Right atrium auricular region (tissue), 2 donors: ENCODE measurements at places on chromosomes 3 and 15.

GRCh38 chr3:49222002-49222401, 50.6 kb downstream of the KLHDC8B start:
- no peak overlapping the region for H3K27ac ChIP-seq
- no peak overlapping the region for H3K4me3 ChIP-seq
- no peaks in the 10 kb centered on the region for H3K4me1 ChIP-seq
- H3K36me3 ChIP-seq, result no peaks in the 10 kb centered on the region

DNA sequence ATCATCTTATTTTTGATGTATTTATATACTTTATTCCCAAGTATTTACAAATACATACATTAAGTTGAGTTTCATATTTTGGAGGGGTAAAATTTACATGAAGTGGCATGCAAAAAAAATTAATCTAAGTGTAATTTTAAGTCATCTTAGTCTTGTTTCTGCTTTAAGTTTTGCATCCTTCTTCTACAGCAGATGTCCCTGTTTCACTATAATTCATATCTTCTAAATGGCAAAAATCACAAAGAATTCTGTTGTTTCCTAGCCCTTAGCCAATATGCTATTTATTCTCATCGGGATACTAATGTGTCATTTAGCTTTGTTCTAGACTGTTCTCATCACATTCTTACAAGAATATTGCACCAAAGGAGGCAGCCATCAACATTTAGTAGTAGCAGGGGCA, 831.9 kb downstream of the GBE1 start:
- DNase-seq, result no peak
- H3K27ac ChIP-seq, result no peak overlapping the region
- no peaks in the 10 kb centered on the region for H3K27me3 ChIP-seq

DNA sequence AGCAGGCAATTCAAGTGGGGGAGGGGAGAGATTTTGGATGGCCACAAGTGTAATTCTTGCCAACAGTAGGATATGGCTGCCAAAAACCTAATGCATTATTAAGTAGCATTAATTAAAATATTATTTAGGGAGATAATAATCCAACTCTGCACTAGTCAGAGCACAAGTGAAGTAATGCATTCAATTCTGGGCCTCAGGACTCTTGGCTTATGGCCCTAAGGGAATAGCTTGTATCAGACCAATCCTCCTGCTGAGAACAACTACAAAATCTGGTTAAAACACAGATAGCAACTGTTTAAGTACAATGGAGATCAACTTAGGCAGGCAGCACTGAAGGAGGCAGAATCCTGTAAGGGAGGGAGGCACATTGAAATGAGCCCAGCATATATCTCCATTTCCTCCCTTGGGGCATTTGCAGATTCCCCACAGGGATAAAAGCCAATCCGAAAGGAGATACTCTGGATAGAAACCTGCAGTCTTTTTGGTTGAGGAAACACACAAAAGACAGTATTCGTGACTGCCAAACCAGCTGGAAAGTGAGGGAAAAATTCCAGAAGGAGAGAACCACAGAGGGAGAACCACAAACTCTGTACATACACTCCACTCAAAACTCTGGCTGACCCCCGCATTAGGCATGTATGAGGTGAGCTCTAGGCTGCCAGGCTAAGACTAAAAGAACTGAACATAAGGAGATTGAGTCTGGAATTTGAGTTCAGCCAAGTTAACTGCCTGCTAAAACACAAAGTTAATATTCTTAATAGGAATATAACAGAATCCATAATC, 57.4 kb downstream of the ETFA start:
- no peak for DNase-seq
- no peaks in the 10 kb centered on the region for H3K4me1 ChIP-seq
- H3K4me3 ChIP-seq, result no peak overlapping the region
- H3K27me3 ChIP-seq, result no peaks in the 10 kb centered on the region
- no peak overlapping the region for H3K27ac ChIP-seq

DNA sequence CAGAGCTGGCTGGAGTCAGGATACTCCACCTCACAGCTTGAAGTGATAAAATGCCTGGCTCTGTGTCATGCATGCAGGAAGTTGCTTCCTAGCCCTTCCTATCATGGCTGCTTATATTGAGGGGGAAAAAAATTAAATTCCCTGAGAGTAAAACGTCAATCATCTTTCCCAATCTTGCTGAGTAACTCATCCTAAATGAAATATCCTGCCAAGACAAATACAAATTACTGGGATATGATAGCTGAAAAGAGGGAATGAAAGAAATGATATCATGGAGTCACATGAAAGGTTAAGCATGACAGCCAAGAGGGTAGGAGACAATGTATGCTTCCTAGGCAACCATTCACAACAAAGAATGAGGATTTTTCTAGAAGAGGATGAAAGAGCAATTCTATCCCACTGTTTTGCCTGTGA, 110.6 kb downstream of the ABI3BP start:
- no peak for DNase-seq
- H3K4me3 ChIP-seq, result no peak overlapping the region
- H3K27me3 ChIP-seq, result no peaks in the 10 kb centered on the region
- no peaks in the 10 kb centered on the region for H3K36me3 ChIP-seq
- H3K4me1 ChIP-seq, result no peaks in the 10 kb centered on the region

DNA sequence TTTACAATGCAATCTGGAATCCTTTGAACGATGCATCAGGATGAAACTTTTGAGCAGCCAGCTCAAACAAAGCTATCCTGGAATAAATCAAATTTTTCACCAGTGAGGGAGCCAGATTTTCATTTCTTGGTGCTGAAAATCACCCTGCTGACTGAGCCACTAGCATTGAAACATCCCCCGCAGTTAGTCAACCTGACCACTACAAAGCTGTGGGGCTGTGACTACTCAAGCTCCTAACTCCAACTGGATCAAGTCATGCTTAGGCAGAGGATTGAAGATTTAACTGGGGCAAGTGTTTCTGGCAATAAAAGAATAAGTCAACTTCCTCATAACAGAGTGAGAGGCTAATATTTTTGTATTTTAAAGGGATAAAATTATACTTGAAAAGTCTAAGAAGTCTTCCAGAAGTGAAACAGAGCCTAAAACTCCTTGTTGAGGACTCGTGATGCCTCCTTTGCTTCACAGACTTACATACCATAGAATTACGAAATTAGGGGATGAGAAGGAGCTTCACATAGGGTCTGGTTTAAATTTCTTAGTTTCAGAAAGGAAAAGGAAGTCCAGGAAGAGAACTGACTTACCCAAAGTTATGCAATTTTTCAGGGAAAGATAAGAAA, 177.8 kb downstream of the SERPINI1 start:
- no peaks in the 10 kb centered on the region for H3K27me3 ChIP-seq
- no peaks in the 10 kb centered on the region for H3K4me1 ChIP-seq
- no peak overlapping the region for H3K4me3 ChIP-seq
- no peak for DNase-seq
- no peaks in the 10 kb centered on the region for H3K36me3 ChIP-seq
- no peak overlapping the region for H3K27ac ChIP-seq

- peaks cover 28% of the 10 kb centered on the region for H3K36me3 ChIP-seq
- H3K4me1 ChIP-seq, result peaks cover 43% of the 10 kb centered on the region
Measured at GRCh38 chr15:84785053-84785452, 32.1 kb upstream of the ALPK3 start.

DNA sequence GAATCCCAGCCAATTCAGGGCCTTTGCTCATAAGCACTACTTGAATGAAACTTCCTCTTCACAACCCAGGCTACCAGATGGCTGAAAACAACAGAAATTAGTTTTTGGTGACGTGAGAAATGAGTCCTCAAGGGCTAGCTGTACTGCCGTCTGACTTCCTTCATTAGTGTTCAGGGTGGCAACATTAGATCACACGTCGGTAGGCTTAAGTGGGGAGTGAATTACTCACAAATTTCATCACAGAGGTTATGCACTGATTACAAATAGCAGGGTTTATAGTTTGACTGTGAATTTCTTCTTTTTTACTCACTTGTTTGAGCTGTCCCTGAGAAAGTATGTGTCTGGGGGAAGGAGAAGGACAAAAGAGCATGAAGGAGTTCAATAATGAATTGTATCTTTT, 397.2 kb downstream of the GAP43 start:
- no peaks in the 10 kb centered on the region for H3K4me1 ChIP-seq
- no peaks in the 10 kb centered on the region for H3K27me3 ChIP-seq
- no peaks in the 10 kb centered on the region for H3K36me3 ChIP-seq

DNA sequence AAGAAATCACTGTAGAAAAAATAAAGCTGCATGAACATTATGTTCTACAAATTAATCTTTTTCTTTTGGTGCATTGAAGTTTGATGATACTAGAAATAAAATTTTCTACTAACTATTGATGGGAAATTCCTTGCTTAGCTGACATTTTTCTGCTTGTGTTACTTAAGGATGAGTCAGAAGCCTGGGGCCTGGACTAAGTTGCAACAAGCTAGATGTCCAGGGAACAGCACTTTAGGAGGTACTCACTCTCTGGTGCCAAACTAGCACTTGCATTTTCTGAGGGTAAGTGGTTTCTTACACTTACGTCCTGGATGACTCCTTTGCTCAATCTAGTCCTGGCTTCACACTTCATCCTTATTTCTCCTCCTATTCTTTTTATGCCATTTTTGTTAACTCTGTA, 945.1 kb downstream of the IGSF11 start:
- H3K4me3 ChIP-seq, result no peak overlapping the region
- H3K36me3 ChIP-seq, result no peaks in the 10 kb centered on the region
- no peak for DNase-seq
- no peaks in the 10 kb centered on the region for H3K27me3 ChIP-seq

GRCh38 chr3:188747489-188747888, 424.3 kb upstream of the TPRG1 start:
- no peak for DNase-seq
- no peaks in the 10 kb centered on the region for H3K4me1 ChIP-seq
- H3K27ac ChIP-seq, result no peak overlapping the region
- no peak overlapping the region for H3K4me3 ChIP-seq

- no peak overlapping the region for H3K4me3 ChIP-seq
- no peaks in the 10 kb centered on the region for H3K27me3 ChIP-seq
- no peak overlapping the region for H3K27ac ChIP-seq
- H3K4me1 ChIP-seq, result no peaks in the 10 kb centered on the region
Measured at GRCh38 chr15:98596885-98597392, 51.4 kb upstream of the IGF1R start.

DNA sequence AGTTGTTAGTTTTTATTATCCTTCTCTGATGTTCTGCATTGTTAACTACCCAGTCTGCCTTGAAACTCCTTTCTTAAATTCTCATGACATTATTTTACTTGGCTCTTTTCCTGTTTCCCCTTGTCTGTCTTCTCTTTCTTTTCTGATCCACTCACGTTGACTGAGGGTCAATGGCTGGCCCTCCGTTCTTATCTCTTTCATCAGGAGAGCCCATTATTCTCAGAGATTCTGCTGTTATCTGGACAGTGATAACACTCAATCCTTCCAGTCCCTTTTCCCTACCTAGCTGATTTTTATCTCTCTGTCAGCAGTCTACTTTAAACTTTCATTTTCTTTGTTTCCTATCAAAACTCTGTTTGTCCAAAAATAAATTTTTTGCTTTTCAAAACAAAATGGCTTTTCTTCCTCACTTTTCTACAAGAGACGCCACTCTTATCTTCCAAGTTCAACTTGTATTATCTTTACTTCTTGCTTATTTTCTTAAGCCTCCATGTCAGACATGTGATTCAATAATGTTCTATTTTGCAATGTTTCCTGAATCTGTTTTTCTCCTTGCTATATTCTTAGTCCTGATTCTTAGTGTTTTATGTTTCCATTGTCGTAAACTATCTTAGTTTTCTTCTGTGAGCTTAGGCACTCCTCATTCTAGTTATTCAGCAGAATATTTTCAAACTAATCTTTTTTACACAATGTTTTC, 120.2 kb downstream of the NEDD4 start:
- no peak overlapping the region for H3K4me3 ChIP-seq
- no peaks in the 10 kb centered on the region for H3K27me3 ChIP-seq
- DNase-seq, result no peak
- H3K4me1 ChIP-seq, result no peaks in the 10 kb centered on the region
- no peaks in the 10 kb centered on the region for H3K36me3 ChIP-seq
- no peak overlapping the region for H3K27ac ChIP-seq

- no peaks in the 10 kb centered on the region for H3K27me3 ChIP-seq
- DNase-seq, result no peak
- no peak overlapping the region for H3K4me3 ChIP-seq
- no peaks in the 10 kb centered on the region for H3K36me3 ChIP-seq
Measured at GRCh38 chr3:133472242-133472641, 72.4 kb downstream of the BFSP2 start.

GRCh38 chr15:69468241-69469121, 15.9 kb downstream of the RPLP1 start:
- no peaks in the 10 kb centered on the region for H3K4me1 ChIP-seq
- no peaks in the 10 kb centered on the region for H3K27me3 ChIP-seq
- H3K4me3 ChIP-seq, result no peak overlapping the region
- DNase-seq, result peak; percentile 49
- no peak overlapping the region for H3K27ac ChIP-seq

DNA sequence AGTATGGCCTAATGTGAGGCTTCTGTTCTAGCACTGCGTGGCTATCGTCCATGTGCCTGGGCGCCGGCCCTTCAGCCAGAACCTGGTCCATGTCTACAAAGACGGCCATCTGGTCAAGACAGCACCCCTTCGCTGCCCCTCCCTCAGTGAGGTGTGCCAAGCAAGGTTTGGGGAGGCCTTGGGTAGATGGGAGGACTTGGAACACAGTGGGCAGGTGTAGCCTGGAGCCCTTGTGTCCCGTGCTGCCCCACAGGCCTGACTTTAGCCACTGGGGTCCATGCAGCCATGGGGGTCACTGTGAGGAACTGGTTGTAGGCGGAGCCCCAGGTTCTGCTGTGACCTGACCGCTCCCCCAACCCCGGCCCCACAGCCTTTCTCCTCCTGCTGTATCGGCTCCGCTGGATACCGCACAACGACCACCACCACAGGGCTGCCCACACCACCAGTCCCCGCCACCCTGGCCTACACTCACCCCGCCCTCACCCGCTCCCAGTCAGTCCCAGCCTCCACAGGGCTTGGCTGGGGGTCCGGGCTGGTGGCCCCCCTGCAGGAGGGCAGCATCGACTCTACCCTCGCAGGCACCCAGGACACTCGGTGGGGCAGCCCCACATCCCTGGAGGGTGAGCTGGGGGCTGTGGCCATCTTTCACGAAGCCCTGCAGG, 16.6 kb downstream of the NBEAL2 start:
- no peaks in the 10 kb centered on the region for H3K4me1 ChIP-seq
- peaks cover 12% of the 10 kb centered on the region for H3K36me3 ChIP-seq
- no peaks in the 10 kb centered on the region for H3K27me3 ChIP-seq
- H3K4me3 ChIP-seq, result no peak overlapping the region

GRCh38 chr3:127915937-127916493, 983 bp downstream of the KBTBD12 start:
- H3K4me3 ChIP-seq, result peak overlapping the region; percentile 37
- H3K27me3 ChIP-seq, result no peaks in the 10 kb centered on the region
- H3K4me1 ChIP-seq, result no peaks in the 10 kb centered on the region
- no peak for DNase-seq
- no peaks in the 10 kb centered on the region for H3K36me3 ChIP-seq
- H3K27ac ChIP-seq, result peak overlapping the region; percentile 66

DNA sequence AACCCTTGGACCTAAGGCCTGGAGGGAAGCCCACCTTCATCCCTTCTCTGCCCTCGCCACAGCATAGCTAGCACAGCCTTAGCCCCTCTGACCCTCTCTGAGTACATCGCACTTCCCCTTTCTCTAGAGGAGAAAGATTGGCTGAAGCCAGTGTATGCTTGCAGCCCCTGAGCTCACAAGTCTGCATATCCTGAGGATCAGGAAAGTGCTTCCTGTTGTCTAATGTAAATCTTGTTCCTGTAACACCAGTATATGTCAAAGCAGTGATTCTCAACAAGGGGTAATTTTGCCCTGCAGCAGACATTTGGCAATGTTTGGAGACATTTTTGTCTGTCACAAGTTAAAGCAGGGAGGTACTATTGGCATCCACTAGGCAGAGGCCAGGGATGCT, 2.2 kb upstream of the PRKCD start:
- H3K4me3 ChIP-seq, result no peak overlapping the region
- H3K27ac ChIP-seq, result no peak overlapping the region
- H3K36me3 ChIP-seq, result no peaks in the 10 kb centered on the region
- DNase-seq, result no peak
- peaks cover 59% of the 10 kb centered on the region for H3K4me1 ChIP-seq

GRCh38 chr15:39613271-39613670, 32.4 kb downstream of the THBS1 start:
- no peaks in the 10 kb centered on the region for H3K27me3 ChIP-seq
- H3K4me3 ChIP-seq, result no peak overlapping the region
- no peak overlapping the region for H3K27ac ChIP-seq
